ENCODE measurements at places on chromosomes 13 and 19.
A peak's percentile ranks its signal among the peaks of the same experiment; 100 is the strongest.

- DNase-seq = no peak
Measured at GRCh38 chr13:43731296-43731695, 55.5 kb downstream of the ENOX1 start.

- peak; percentile 79 for DNase-seq
Measured at GRCh38 chr13:76884186-76884906, 1.9 kb downstream of the KCTD12 start.

- DNase-seq = peak; percentile 99
Measured at GRCh38 chr13:113837560-113838355, 26.1 kb downstream of the GAS6 start.

- no peak for DNase-seq
Measured at GRCh38 chr13:50701469-50701868, 142.0 kb downstream of the DLEU7 start.

- peak; percentile 68 for DNase-seq
Measured at GRCh38 chr13:40776681-40777165, 5.7 kb upstream of the MRPS31 start.

DNA sequence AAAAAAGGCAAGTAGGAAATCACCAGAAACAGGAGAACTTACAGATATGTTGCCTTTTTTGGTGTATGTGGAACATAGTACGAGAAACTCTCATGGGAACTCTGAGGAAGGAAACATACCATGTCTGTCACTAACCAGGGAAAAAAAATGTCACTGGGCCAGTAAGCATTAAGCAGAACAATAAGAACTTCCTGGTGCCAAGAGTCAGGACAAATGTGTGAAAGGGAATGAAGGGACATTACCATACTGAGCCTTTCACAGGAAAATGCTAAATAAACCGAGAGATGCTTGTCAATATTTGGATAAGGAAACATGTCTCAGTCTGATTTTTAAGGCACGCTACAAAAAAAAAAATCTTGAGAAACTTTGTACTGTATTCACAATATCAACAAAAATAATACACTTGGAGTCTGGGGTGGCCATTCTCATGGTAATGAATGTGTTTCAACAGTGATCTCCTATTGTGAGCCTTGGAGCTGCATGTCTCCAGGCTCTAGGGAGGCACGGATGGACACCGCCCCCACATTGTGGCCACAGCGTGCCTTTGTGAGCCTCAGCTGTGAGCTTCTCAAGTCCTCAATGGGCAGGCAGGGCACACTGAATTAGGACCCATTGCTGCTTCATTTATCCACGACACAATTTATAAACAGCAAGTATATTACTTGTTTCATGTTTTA, 113.0 kb upstream of the ARGLU1 start:
- DNase-seq = no peak

- no peak for DNase-seq
Measured at GRCh38 chr13:112092453-112092852, 25.5 kb downstream of the SOX1 start.

- DNase-seq = no peak
Measured at GRCh38 chr19:13087295-13087694, 15.4 kb downstream of the LYL1 start.

GRCh38 chr13:39054112-39054511, 15.9 kb downstream of the NHLRC3 start:
- no peak for DNase-seq

GRCh38 chr19:18910801-18911436, 8.3 kb downstream of the COPE start:
- no peak for DNase-seq

GRCh38 chr19:590396-590745, 690 bp downstream of the HCN2 start:
- peak; percentile 57 for DNase-seq

- peak; percentile 26 for DNase-seq
Measured at GRCh38 chr19:47839913-47840312, 18.2 kb downstream of the CRX start.

- no peak for DNase-seq
Measured at GRCh38 chr19:39194832-39195542, 1.8 kb upstream of the NCCRP1 start.

- no peak for DNase-seq
Measured at GRCh38 chr19:18408053-18408476, 10.6 kb upstream of the LRRC25 start.

- no peak for DNase-seq
Measured at GRCh38 chr19:14775869-14776586, 2.3 kb downstream of the ADGRE2 start.

- DNase-seq = peak; percentile 86
Measured at GRCh38 chr13:99658261-99658991, 157.2 kb downstream of the TM9SF2 start.

DNA sequence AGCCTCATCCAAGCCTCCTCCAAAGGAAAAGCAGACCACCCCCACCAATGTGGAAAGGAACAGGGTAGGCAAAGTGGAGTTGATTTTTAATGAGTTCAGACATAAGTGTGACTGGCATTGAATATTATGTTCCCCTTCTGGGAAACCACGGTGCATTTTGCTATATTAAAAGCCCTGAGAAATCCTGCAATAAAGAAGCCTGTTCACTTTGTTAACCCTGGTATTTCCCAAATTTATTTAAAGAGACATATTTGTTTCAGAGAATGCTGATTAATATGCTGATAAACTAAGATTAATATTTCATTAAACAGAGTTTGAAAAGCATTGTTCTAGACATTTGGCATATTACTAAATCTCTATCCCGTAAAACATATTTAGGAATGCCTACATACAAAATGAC, 151.4 kb downstream of the FGF14 start:
- no peak for DNase-seq

DNA sequence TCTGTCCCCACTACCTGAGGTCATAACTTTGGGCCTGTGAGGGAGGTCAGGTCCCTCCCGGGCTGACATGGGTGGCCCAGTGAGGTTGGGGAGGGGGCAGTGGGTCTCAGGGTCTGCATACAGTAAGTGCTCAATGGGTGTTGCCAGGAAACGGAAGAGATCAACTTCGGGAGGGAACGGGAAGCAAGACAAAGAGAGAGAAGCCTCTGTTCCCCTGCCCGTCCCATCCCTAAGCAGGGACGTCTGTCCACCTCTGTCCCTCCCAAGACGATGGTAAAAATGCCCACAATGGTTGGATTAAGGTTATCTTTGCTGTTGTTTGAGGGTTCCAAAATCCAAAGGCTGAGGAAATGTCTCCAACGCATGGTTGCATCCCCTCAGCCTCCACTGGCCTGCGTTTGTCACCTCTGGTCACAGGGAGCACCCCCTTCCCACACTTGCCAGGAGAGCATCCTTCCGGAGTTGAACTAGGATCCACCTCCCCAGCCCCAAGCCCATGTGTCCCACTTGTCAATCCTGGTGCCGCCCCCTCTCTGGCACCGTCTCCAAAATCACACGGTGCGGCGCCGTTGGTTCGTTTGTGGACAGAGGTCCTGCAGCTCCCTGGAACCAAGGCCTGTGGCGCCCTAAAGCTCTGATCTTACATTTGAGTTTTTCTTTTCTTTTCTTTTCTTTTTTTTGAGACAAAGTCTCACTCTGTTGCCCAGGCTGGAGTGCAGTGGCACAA, 774 bp upstream of the HOMER3 start:
- peak; percentile 17 for DNase-seq

GRCh38 chr13:66899955-66900354, 330.2 kb downstream of the PCDH9 start:
- DNase-seq = peak; percentile 45

- no peak for DNase-seq
Measured at GRCh38 chr13:27775943-27776342, 16.3 kb upstream of the GSX1 start.

- no peak for DNase-seq
Measured at GRCh38 chr19:35733180-35734125, 8.8 kb downstream of the IGFLR1 start.

DNA sequence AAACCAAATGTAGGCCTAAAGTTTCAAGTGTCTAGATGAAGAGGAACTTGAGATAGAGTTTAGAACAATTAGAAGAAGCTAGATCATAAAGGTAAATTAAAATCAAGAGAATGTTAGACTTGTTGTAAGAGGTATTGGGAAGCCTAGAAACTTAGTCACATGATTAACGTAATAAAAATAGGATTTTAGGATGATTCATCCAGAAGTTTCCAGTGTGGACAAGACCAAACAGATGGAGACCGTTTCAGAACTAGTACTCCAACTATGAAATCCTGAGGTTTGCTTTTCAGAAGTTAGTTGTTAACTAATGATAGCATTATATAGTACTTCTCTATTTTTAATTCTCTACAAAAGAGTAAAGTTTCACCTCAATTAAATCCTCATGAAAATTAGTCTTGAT, 104.9 kb downstream of the MZT1 start:
- no peak for DNase-seq

GRCh38 chr13:113452466-113452865, 822 bp downstream of the ADPRHL1 start:
- DNase-seq = no peak

- peak; percentile 74 for DNase-seq
Measured at GRCh38 chr13:48334534-48335127, 31.1 kb downstream of the RB1 start.

DNA sequence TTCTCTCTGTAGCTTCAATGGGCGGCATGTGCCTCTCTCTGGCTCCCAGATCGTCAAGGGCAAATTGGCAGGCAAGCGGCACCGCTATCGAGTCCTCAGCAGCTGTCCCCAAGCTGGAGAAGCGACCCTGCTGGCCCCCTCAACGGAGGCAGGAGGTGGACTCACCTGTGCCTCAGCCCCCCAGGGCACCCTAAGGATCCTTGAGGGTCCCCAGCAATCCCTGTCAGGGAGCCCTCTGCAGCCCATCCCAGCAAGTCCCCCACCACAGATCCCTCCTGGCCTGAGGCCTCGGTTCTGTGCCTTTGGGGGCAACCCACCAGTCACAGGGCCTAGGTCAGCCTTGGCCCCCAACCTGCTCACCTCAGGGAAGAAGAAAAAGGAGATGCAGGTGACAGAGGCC, 1.7 kb downstream of the POLR1G start:
- DNase-seq = no peak

- no peak for DNase-seq
Measured at GRCh38 chr13:102642475-102642874, 45.7 kb downstream of the TPP2 start.

DNA sequence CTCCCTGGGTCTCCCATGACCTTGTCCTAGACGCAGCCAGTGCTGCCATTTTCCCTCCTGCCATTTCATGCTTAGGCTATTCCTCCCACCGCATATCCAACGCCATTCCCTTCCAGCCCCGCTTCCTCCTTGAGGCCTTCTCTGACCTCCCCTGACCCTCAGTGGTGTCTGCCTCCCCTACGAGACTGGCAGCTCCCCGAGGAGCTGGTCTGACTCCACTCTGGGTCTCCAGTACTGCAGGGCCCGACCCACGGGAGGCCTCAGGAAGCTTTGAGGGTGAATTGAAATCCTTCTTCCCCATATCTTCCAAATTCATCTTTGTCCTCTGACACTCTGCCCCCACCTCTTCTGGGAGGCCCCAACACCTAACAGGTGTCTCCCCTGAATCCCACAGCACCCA, 708 bp downstream of the KLK15 start:
- DNase-seq = no peak

DNA sequence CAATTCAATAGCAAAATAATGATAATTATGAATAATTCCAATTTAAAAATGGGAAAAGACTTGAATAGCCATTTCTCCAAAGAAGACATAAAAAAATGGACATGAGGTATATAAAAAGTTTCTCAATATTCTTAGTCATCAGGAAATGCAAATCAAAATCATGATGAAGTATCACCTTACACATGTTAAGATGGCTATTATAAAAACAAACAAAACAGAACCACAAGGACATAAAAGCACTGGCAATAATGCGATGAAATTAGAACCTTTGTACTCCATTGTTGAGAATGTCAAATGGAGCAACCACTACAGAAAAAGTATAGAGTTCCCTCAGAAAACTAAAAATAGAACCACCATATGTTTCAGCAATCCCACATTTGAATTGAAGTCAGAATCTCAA, 1186.1 kb downstream of the SLITRK5 start:
- peak; percentile 1 for DNase-seq

DNA sequence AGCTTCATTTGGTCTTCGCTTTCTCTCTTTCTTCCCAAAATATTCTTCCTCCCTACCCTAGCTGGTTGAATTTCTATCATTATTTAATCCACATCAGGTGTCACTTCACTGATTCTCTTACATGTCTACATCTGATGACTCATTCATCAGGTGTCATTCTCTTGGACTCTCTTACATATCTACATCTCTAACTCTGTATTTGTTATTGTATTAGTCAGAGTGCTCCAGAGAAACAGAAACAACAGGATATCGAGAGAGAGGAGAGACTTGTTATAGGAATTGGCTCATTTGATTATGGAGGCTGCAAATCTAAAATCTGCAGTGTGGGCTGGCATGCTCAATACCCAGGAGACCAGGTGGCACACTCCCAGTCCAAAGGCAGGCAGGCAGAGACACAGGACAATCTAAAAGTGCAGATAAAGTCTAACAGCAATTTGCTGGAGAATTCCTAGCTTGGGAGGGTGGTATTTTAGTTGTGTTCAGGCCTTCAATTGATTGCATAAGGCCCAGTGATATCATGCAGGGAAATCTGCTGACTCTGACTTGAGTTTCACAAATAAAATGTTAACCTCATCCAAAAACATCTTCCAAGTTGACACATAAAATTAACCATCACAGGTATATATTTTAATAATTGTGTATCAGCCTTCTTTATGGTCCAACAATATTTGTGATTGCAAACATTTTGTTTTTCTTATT, 541.4 kb upstream of the SLITRK5 start:
- DNase-seq = peak; percentile 78

DNA sequence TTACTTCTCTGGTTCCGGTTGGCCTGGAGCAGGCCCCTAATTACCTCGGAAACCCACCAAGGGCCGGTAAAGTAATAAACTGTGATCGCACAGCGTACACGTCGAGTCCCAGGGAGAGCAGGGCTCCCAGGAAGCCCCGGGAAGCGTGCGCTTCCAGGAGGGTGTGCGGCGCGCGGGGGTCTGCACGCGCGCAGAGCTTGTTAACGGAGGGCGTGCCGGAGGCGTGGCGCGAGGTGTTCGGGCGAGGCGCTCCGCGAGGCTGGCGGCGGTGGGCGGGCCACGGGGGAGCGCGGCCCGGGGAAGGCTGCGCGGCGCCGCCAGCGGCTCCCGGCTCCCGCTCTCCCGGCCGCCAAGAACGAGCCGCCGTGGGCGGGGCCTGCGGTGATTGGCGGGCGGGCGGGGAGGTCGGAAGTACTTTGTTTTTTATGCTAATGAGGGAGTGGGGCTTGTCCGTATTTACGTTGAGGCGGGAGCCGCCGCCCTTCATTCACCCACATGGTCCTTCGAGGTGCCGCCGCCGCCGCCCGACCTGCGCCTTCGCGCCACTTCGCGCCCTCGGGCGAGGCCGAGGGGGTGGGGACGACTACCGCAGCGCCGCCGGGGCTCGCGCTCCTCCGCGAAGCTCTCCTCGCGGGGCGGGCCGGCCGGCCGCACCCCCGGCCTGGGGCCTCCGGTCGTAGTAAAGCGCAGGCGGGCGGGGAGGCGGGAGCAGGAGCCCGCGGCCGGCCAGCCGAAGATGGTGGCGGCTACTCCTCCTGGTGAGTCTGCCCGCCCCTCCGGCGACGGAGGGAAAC, at the start of gene MIR17HG:
Gene MIR17HG (plus strand): TSS at position 486 of the 794 bp plus-strand sequence.
- peak; percentile 85 for DNase-seq

GRCh38 chr13:26653310-26653709, 95.8 kb downstream of the WASF3 start:
- DNase-seq = no peak

GRCh38 chr13:44219577-44220548, 153.8 kb upstream of the SERP2 start:
- DNase-seq = peak; percentile 51

Data from choroid plexus epithelial cell (primary cell).